ENCODE measurements at places on chromosomes 1 and 21. TPM values are rescaled to one million over a fixed set of nuclear protein-coding genes. Genes with fewer than 3 reads are reported as not detected.

Gene RAB42
- total RNA-seq = 1.2 TPM

Gene ERICH3
- not detected for total RNA-seq

Gene CLDN8
- total RNA-seq = not detected

- no peak for DNase-seq
Observed at GRCh38 chr1:211566431-211567025, 12.4 kb downstream of the SLC30A1 start.

DNA sequence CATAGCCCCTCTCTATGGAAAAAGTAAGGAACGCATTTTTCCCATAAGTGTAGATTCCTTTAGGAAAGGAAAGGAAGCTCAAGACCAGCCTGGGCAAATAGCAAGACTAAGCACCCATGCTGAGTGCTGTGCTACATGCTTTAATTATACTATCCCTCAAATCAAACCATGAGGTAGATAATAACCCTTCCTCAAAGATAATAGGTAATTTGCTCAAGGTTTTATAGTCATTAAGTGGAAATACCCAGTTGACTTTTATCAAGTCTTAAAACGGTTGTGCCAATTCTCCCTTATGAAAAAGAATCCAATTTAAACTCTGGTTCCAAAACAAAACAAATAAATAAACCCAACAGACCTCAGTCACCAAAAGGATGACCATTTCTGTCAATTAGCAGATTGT is 3.4 kb downstream of the KIAA0319L start:
- no peak for DNase-seq

GRCh38 chr1:21668232-21668950 is 766 bp downstream of the RAP1GAP start:
- no peak for DNase-seq

GRCh38 chr1:206032380-206033140 is 8.9 kb upstream of the CTSE start:
- no peak for DNase-seq

DNA sequence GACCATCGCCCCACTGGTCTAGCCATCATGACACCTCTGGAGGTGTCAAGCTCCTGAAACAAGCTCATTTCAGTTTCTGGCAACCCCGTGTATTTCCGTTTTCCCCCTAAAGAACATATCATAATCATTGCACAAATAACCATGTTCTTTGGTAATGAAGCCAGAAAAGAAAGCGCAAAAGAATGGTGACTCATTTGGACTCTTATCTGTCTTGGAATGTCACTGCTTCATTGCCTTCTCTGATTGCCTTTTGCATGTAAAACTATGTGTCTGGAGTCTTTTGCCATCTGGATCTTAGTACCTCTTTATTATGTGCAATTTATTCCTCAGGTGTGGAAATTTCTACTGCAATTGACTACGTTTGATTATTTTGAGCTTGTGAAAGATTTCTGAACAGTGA is 110.5 kb downstream of the COLGALT2 start:
- no peak for DNase-seq
